ENCODE measurements at places on chromosomes 3 and 15.

DNA sequence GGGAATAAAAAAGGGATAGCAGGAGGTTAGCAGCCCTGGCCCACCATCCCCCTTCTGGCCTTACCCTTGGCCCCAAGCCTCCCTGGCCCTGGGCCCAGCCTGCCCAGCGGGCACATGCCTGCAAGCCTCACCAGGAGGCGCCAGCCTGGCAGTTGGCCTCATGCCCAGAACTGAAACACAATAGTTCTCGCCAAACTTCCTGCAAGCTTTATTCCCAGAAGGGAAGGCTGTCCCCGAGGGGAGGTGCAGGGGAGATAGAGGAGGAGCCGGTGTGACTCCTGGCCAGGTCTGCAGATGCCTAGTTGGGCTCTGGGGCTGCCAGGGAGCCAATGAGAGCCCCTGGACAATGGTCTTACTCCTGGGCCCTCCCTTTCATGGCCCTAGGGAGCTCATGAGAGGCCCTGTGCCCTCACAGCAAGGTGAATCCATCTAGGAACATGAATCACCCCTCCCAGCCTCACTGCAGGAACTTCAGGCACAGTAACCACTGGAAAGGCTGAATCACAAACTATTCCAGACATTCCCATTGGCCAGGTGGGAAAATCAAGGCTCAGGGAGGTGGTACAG, 4.0 kb downstream of the CCDC33 start:
- peak; percentile 87 for DNase-seq

- no peak for DNase-seq
Observed at GRCh38 chr3:134883697-134884385, 88.8 kb downstream of the EPHB1 start.

DNA sequence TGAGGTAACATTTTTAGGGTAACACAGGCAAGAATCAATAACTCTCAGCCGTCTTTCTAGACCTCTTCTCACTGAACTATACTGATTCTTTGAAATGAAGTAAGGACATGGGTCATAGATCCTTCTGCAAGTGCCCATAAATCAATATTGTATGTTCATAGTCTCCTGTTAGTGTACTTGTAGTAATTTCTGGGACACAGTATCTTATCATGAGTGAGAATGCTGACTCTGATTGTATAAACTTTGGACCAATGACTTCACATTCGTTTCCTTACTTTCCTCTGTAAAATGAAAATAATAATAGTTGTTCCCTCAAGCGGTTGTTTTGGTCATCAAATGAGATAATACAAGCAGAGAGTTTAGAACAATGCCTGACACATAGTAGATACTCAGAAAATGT, 777.1 kb upstream of the GOLIM4 start:
- DNase-seq = no peak

DNA sequence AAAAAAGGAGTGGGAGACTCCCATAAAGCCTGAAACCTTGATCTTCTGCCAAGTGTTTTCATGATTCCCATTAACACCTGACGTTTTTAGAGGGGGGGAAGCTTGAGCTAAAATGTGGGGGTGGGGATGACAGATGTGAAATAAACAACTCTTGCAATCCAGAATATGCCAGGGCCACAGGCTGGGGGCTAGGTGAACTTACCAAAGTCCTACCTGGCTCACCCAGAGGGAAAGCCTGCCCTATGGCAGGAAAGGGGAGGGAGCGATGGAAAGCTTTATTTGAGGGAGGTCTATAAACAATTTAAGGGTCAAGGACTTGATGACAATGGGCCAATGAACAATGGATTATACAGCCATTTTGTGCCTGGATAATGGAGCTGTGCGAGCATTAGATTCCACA, 108.3 kb downstream of the LRIG1 start:
- DNase-seq = no peak

- DNase-seq = no peak
Observed at GRCh38 chr3:138434276-138434874, at the start of gene ESYT3. TSS of gene ESYT3 (plus strand) at chr3:138434616. CDS start at chr3:138434799, 183 bp downstream.

DNA sequence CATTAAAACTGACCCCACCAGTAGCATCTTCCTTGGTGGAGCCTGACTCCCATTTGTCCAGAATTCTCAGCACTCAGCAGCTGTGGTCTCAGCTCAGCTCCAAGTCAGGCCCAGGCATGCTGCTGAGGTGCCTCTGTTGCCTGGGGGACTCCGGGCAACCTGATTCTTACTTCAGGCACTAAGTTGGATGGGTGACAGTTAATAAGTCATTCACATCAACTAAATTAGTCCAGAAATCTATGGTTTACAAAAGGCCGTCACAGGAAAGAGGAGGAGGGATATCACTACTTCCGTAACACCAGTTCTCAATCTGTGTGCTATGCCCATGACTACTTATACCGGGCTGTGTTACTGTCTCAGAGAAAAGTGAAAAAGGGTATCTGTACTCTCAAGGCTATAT, 310.2 kb downstream of the SATB1 start:
- no peak for DNase-seq

DNA sequence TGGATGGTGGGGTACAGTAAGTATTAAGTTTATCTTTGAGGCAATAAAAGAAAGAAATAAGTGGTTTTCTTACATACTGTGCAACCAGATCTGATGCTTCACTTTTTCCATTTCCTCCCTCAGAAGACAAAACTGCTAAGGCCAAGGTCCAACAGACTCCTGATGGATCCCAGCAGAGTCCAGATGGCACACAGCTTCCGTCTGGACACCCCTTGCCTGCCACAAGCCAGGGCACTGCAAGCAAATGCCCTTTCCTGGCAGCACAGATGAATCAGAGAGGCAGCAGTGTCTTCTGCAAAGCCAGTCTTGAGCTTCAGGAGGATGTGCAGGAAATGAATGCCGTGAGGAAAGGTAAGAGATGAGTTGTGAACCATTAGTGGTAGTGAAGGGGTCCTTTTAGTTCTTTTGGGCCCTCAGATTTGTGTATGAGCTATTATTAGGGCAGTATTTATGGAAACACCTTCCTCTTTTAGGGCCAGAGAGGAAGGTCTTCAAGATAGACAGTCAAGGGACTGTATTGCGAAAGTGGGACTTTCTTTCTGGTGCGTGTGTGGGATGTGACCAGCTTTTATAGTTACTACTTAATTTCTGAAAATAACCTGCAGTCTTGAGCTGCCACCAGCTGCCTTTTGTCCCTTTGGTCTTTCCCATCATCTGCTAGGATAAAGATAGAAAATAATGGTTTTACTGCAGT, 4.6 kb downstream of the ALAS1 start:
- DNase-seq = no peak

DNA sequence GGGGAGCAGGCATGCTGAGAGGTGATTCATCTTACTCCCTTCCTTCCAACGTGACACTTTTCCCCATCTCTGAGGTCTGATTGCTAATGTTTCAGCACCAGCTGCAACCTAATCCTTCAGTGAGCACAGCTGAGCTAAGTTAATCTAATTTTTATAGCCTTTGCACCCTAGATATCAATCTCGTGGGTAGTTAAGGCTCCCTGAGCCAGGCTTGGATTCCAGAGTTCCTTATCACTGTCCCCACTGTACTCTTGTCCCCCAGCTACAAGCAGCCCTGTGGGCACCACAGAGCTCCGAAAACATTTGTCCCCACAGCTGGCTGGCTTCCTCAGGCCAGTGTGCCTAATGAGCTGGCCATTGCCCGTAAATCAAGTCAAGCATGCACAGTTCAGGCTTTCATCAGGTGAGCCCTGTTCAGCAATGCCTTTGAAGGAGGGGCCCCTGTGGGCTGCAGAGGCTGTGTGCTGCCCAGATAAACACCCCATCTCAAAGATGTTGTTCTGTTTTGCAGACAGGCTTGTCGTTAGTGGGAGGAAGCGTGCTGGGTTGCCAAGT, 376.9 kb upstream of the RASGRP1 start:
- DNase-seq = no peak

GRCh38 chr3:136932523-136932922, 25.3 kb upstream of the IL20RB start:
- DNase-seq = no peak

DNA sequence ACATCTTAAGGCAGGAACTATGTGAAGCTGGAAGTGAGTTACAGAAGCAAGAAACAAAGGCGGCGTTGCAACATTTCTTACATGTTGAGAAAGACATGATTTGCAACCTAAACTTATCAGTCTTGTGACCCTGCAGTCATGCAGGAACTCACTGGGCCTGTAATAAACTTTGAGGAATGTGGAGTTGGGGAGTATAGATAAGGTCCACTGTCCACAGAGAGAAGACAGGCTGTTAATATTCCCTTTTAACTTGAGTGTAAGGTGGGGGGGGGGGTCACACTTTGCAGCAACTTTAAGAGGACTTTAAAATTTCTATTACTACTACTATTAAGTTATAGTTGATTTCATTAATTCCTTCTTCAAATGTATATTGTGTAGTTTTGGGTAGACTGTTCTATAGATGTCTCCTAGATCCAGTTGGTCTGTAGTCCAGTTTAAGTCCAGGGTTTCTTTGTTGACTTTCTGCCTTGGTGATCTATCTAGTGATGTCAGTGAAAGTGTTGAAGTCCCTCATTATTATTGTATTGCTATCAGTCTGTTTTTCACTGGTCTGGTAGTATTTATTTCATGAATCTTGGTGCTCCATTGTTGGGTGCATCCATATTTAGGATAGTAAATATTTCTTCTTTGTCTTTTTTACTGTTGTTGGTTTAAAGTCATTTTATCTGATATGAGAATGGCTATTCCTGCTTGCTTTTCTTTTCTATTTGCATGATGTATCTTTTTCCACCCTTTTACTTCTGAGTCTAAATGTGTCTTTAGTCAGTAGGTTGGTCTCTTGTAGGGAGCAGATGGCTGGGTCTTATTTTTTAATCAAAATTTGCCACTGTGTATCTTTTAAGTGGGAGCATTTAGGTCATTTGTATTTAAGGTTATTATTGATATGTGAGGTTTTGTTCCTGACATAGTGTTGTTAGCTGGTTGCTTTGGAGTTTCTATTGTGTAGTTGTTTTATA, 15.6 kb upstream of the FAM98B start:
- DNase-seq = no peak

DNA sequence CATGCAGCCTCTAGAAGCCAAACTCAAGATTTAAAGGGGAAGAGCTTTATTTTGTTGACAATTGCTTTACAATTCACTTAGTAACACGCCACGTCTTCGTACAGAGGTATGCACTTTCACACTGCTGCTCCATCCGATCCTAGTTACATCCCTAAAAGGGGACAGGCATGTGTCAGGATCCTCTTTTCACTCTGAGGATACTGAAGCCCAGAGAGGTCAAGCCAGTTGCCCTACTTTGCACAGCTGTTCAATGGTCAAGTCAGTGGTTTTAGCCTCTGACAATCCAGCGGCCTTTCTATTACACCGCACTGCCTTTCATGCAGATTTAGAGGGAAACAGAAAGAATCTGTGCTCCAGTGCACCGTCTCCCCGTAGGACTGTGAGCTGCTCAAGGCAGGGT, 44.9 kb upstream of the CHRNB4 start:
- no peak for DNase-seq

DNA sequence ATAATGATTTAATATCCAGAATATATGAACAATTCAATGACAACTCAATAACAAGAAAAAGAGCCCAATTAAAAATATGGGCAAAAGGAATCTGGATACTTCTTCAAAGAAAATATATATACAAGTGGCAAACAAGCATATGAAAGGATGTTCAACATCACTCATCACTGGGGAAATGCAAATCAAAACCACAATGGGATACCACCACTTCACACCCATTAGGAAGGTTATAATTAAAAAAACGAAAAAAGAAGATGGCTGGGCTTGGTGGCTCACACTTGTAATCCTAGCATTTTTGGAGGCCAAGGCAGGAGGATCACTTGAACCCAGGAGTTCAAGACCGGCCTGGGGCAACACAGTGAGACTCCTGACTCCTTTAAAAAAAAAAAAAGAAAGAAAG, 4.1 kb downstream of the CCDC12 start:
- DNase-seq = no peak

DNA sequence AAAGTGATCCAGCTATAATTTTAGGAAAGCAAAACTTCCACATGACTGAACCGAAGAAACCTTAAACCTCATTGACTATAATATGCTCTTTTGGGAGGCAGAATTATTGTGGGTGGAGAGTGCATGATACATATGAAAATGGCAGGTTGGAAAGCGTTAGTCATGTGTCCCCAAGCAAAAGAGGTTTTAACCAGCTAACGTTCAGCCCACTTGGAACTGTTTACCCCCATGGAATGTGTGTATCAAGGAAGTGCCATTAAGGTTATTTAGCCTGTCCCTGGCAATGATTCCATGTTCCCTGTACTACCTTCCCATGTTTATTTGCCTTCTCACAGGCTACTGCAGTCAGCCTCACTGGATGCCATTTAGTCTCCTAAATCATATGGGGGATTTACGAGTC, 44.1 kb upstream of the LRRC58 start:
- no peak for DNase-seq

GRCh38 chr15:40746916-40747418, 8.1 kb downstream of the RMDN3 start:
- DNase-seq = no peak

- no peak for DNase-seq
Observed at GRCh38 chr3:179861953-179862352, 174.8 kb downstream of the PEX5L start.

- no peak for DNase-seq
Observed at GRCh38 chr3:133280586-133280985, 119.3 kb upstream of the BFSP2 start.

DNA sequence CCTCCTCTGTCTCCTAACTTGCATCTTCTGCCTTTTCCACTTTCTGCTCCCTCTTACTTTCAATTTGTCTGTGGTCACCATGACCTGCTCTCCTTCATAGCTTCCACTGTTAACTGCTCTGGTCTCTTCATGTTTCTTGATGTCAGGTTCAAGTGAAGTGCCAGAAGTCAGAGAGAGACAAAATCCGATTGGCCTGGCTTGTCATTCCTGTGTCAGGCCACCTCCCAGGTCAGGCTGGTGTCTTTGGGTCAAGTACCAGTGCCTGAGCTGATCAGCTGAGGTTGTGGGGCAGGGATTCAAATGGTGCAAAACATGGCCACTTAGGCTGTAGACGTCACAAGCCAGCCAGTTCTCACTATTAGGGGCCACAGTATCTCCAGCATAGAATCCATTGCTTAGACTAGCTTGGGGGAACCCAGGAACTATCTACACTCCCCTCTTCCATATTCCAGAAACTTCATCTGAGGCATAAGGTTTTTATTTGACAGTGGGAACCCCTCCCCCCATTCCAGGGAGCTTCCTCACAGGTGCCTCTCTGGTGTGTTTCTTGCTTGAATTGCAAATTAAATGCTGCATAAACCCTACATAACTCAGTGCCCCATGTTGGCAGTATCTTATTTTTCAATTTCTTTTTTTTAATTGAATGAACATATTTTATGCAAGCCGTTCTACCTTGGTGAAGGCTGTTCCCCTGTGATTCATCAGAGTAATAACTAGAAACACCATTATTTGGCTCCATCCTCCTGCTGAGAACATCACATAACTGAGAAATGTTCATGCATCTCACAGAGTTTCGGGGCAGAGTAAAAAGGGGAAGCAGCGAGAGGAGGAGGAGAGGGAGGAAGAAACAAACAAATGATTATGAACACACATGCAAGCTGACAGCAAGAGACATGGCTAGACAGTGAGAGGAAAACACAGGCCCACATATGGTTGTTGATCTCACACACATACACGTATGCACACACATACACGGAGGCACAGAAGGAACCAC, 175.8 kb downstream of the TLE3 start:
- no peak for DNase-seq

GRCh38 chr3:170356596-170357175, 829 bp upstream of the SKIL start:
- peak; percentile 26 for DNase-seq

GRCh38 chr3:27504749-27505148, 20.6 kb upstream of the SLC4A7 start:
- no peak for DNase-seq
